ENCODE measurements at places on chromosomes 1 and 21.

- no peak for DNase-seq
These were observed 151.6 kb downstream of the TOMM20 start for GRCh38 chr1:234976861-234977680.

- DNase-seq: peak; percentile 47
These were observed 158.8 kb downstream of the TOMM20 start for GRCh38 chr1:234969581-234970400.

- no peak for DNase-seq
These were observed 119.0 kb downstream of the AK5 start for GRCh38 chr1:77400781-77401180.

- no peak for DNase-seq
These were observed 6.6 kb upstream of the PTCH2 start for GRCh38 chr1:44849575-44850132.

DNA sequence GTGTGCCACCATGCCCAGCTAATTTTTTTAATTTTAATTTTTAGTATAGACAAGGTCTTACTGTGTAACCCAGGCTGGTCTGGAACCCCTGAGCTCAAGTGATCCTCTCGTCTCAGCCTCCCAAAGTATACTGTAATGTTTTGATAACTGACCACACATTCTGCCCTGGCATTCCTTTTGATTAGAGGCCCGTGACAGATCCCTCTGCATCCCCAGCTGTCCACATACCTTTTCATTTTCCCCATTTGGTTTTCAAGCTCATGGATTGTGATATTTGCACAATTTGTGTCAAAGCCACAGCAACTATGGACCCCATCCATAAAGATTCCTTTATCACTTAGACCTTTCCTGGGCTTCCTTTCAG, 116.8 kb upstream of the ATP1A1 start:
- DNase-seq: no peak

- no peak for DNase-seq
These were observed 17.8 kb downstream of the C1orf116 start for GRCh38 chr1:207014728-207015127.
